Fibroblast of villous mesenchyme (primary cell): ENCODE measurements at places on chromosomes 16 and 17. TPM values are rescaled to one million over a fixed set of nuclear protein-coding genes. Genes with fewer than 3 reads are reported as not detected.

The HAS3 gene
- 0.32 and 0.43 TPM in 2 replicates for total RNA-seq

The UBALD1 gene
- 6.9 and 10.3 TPM in 2 replicates for total RNA-seq

The KRTAP1-3 gene
- total RNA-seq: not detected in 2 replicates

The SMIM5 gene
- under 0.01 TPM in 1 of 2 replicates, not detected in the other for total RNA-seq

The CACNG5 gene
- not detected in 2 replicates for total RNA-seq

The HNF1B gene
- not detected in 2 replicates for total RNA-seq

The TMEM235 gene
- total RNA-seq: not detected in 2 replicates

The CCL5 gene
- total RNA-seq: under 0.01 TPM in 1 of 2 replicates, not detected in the other
